OCI-LY7 (cell line): ENCODE measurements at places on chromosomes 4 and X. TPM values are rescaled to one million over a fixed set of nuclear protein-coding genes. Genes with fewer than 3 reads are reported as not detected.

DNA sequence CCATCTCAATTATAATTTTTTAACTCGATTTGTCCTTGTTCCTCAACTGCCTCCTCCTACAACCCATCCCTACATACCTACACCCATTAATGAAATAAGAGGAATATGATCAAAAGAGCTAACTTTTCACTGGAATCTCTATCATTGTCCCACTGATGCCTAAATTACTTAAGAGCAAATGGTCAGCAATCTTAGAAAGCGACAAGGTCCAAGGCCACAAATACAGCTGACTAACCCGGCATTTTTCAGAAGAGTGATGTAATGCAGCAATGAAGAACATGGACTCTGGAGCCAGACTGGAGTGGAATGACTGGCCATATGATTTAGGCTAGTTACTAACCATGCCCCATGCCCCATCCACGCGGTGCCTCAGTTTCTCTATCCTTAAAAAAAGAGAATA is 56.2 kb downstream of the PPA2 start:
- DNase-seq: no peak

GRCh38 chr4:3385711-3386420 is 55.9 kb upstream of the HGFAC start:
- no peak for DNase-seq

DNA sequence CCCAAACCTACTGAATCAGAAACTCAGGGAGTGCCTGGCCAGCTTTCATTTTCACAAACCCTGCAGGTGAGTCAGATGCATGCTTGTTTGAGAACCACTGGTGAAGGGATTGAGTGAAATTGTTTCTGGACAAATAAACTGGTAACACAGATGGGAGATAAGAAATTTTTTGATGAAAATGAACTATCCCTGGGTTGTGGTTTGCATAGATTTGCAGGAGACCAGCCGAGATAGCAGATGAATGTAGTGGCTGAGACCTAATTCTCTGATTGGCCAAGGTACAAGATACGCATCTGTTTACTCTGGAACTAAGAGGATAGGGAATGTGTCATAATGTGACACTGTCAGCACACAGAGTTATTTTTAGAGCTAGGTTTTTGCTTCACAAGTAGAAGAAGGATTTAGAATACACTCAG is 117.8 kb upstream of the NOCT start:
- DNase-seq: no peak

DNA sequence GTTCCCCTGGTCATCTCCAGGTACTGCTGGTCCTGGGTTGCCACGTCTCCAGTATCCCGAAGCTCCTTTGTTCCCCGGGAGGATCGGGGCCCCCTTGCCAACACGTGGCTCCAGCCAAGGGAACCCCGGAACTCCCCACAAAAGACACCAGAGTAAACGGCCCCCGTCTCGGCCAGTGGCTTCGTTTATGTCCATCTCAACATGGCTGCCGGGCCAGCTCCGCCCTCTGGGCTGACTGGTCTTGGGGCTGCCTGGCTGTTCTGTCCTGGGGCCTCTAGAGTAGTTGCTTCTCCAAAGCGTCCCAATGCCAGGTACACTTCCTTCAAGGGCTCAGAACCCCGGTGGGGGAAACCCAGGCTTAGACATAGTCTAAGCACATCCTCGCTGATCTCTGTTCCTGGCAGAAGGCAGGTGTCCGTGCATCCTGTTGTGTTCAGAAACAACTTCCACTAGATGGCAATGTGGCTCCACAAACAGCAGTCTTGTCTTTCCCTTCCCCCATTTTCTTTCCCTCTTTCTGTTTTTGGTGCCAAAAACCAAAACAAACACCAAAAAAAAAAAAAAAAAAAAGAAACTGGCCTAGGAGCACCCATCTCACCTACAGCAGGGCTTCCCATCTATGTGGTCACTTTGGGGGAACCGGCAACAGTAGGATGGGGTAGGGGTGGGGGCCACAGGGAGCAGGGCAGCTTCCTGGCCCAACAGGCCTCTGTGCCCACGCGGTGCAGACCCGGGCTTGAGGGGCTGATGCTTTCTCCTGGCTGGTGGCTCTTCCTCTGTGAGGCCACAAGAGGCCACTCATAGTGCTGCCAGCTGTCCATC is 35.3 kb downstream of the NBDY start:
- DNase-seq: peak; percentile 84

DNA sequence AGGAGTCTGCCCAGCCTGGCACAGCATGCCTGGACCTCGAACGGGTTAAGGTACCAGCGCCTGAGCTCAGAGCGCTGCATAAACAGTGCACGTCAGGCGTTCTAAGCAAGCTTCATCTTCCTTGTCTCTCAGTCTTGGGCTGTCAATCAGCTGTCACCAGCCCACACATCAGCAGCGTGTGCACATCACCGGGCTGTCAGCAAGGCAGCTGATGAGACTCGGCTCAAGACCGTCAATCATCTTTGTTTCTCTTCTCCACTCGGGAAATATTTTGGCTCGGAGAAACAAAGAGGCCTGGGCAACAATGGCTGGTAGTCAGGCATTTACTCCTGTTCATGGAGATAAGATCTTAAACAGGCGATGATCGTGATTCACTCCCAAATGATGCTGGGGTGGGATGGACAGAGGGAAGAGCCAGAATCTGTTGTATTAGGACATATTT is 141.3 kb downstream of the LDB2 start:
- no peak for DNase-seq

DNA sequence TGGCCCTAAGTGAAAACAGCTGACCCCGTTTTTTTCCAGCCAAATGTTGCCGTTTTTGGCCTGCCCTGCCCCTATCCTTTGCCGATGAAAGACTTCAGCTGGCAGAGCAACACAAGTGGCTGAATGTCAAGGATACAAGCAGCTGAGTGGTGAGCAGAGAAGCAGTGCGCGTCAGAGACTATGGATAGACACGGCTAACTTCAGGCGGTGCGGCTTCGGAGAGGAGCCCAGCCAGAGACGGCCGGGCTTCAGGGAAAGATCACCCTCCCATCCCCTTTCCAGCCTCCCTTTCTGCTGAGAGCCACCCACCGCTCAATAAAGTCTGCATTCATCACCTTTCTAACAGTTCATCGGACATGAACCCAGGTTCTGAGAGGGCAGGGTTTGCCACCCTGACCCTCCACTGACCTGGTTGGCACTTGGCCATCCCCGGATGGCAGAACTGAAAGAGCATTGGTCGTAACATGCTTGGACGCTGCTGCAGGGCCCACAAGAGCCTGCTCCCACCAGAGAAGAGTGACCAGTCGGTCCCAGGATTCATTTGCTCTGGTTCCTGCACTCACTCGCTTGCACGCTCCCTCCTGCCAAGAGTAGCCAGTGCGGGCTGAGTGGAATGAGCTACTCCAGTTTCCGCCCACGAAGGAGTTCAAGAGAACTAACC is 125.8 kb downstream of the PPEF1 start:
- no peak for DNase-seq

- DNase-seq: no peak
These were observed 15.0 kb upstream of the TLR1 start for GRCh38 chr4:38819569-38819968.

DNA sequence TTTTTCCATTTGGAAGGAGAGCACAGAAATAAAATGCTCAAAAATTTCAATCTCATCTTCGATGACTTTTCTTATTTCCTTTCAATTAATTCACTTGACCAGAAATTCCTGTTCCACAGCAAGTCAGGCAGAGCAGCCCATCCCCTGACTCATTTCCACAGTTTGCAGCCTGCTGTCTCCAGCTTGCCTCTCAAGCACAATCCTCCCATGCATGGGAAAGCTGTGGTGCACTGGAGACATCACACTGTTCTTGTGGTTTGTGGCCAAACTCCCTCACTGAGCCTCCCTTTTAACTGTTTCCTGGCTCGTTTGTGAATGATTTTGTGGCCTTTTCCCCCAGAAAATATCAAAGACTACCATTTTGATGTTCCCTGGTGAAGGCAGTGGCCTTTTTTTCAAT is 114.0 kb upstream of the ENPEP start:
- DNase-seq: no peak

GRCh38 chr4:82382751-82383150 is 9.0 kb upstream of the HNRNPD start:
- peak; percentile 24 for DNase-seq

- DNase-seq: no peak
These were observed 95.2 kb upstream of the NAP1L5 start for GRCh38 chr4:88792821-88793220.

DNA sequence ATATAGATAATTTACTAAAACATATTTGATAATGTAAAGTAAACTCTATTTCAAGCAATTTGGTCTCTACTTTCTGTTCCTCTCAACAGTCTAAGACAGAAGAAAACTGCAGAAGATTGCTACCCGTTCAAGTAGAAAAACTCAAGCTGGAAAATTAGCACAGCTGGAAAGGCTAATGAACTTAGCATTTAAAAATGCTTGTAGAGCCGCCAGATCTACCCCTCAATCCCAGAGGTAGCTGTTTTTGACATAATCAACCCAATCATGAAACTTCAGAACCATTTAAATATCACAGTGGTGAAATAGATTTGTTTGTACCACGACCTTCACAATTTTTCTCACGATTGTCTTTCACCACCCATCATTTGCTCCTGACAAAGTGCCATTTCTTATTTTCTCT is 479.5 kb downstream of the SPRY1 start:
- no peak for DNase-seq

- no peak for DNase-seq
These were observed 83.9 kb downstream of the VEGFC start for GRCh38 chr4:176708771-176709311.

DNA sequence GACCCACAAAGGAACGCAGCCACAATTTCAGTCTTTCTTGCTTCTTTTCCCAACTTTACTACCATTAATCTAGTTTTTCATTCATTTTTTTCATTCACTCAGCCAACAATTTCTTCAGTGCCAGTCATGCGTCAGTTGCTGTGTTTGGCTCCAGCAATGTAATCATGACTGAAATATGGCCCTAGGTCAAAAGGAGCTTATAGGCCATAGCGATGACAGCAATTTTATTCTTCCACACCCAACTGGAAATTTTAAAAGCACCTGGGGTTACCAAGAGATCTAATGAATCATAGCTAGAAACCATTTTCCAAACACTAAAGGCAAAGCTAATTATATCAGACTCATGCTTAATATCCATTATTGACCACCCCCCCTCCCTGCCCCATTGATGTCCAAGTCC is 29.8 kb upstream of the C1QTNF7 start:
- no peak for DNase-seq

DNA sequence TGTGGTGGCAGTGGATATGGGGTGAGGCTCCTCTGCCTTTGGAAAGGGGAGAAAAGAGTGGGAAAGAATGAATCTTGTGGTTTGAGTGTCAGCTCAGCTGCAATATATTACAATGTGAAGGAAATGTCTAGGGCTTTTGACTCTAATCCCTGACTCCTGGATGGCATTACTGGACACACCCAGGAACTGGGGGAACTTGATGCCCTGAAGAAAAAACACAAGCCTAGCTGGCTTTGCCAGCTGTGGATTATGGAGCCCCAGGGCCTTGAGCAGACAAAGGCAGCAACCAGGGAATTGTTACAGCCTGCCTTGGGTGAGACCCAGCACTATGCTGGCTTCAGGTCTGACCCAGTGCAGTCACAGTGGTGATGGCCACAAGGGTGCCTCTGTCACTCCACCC is 57.1 kb upstream of the CYSLTR1 start:
- DNase-seq: no peak

- no peak for DNase-seq
These were observed 28.3 kb downstream of the CYTL1 start for GRCh38 chr4:4990857-4991540.

UGT2A1 gene
- total RNA-seq: not detected in 2 replicates

PPEF1 gene
- total RNA-seq: not detected in 2 replicates

HMX1 gene
- not detected in 2 replicates for total RNA-seq

MAOB gene
- not detected in 2 replicates for total RNA-seq

PASD1 gene
- total RNA-seq: not detected in 2 replicates

XAGE1A gene
- total RNA-seq: not detected in 2 replicates

HS3ST1 gene
- total RNA-seq: not detected in 2 replicates

SSX4 gene
- total RNA-seq: not detected in 2 replicates

FABP2 gene
- not detected in 2 replicates for total RNA-seq

PCDH11X gene
- not detected in 2 replicates for total RNA-seq
